ENCODE measurements at places on chromosomes 3 and 15.
A peak's percentile ranks its signal among the peaks of the same experiment; 100 is the strongest.

DNA sequence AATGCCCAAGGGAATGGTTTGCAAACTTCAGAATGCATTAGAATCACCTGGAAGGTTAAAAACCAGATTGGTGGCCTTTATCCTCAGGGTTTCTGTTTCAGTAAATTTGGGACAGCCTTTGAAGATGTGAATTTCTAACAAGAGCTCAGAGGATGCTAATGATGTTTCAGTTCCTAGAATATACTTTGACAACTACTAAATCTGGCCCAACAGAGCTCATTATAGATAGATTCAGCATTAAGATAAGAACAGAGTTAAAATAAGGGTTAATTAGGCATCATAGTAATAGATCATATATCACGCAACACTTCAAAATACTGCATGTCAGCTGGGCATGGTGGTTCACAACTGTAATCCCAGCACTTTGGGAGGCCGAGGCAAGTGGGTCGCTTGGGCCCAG, 9.3 kb upstream of the KPNA4 start:
- DNase-seq: no peak

DNA sequence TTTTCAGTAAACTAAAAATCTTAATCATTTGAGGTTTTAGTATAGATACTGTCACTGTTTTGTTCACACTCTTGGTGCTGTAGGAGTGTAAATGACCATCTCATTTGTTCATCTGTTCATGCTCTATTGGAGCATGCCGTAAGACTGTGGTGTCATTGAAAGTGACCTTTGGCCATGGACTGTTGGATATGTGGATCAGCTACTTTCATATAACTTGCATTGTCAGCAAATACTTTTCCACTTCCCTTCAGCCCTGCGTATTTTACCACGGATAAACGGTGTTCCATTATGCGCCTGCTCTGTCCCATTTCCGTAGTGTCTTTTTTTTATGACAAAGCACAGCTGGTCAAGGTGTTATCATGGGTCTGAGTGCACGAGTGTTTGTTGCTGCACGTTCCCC, 32.6 kb upstream of the SENP5 start:
- no peak for DNase-seq

DNA sequence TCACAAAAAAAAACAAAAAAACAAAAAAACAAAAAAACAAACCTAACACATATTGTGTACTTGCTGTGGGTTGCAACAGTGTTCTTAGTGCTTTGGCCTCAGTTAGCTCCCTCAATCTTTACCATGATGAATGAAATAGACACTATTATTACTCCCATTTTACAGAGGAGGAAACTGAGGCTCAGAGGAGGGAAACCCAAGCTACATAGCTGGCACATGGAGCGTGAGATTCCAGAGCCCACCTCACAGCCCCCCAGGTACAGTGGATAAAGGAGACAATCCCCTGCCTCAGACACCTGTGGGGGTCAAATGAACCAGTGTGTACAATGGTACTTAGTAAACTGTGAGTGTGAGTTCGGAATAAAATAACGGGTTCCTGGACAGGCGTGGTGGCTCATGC, 104.9 kb upstream of the SMAD3 start:
- DNase-seq: no peak

DNA sequence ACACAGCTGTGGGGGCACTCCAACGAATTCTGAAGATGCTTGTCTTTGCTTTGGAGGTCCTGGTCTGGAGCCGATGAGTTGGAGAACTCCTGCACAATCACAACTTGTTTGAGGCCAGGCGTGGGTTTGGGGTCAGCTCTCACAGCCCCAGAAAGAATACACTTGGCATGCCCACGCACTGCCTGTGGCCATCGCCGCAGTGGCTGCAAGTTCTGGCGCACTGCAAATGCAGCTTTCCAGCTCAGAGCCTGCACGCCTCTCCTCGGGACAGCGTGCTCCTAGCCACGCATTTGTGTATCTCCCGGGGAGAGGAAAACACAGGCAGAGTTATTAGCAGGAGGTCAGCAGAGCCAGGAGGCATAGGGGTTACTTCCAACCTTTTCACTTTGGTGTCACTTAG, 282.7 kb downstream of the ADAMTS17 start:
- no peak for DNase-seq

- peak; percentile 93 for DNase-seq
These were observed at the start of gene TMEM108 for GRCh38 chr3:133038089-133038730. Gene TMEM108, plus strand, starts transcription at chr3:133038391.

DNA sequence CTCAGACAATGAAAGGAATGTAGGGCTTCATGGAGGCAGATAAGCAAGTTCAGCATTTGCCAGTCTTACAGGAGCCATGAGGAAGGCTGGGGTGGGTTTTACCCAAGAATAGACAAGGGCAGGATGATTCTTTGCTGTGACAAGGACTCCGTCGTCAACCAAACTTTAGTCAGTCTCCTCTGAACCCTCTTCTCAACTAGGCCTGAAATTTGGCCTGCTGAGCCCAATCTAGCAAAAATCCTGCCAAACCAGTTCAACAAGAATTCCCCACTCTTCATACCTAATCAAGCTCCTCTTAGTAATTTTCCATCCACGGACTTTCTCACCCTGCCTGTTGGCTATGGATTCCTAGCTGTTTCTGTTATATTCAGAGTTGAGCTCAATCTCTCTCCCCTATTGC, 280.5 kb downstream of the TBL1XR1 start:
- no peak for DNase-seq

GRCh38 chr3:4447295-4447999, 19.6 kb downstream of the SUMF1 start:
- DNase-seq: no peak

DNA sequence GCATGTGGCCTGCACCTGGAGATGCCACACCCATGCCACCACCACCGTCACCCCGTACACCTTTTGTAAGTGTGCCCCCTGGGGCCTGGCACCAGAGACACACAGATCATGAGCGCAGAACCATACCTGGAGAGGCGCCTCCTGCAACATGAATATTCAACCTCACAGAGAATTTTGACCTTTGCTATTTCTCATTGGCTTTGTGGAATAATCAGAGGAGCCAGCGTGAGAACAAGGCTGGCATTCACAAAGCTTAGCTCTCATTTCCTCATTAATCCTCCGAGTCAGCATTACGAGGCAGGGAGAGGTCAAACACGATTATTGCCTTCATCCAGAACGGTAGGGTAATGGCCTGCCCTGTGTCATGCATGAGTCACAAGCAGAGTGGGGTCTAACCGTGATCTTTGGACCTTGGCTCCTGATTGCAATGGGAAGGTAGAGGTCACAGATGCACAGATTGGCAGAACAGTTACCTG, 73.0 kb upstream of the POMGNT2 start:
- DNase-seq: no peak

- DNase-seq: no peak
These were observed 117.1 kb downstream of the MTHFS start for GRCh38 chr15:79779746-79780145.

- DNase-seq: no peak
These were observed 20.6 kb downstream of the MYH15 start for GRCh38 chr3:108489776-108490175.

DNA sequence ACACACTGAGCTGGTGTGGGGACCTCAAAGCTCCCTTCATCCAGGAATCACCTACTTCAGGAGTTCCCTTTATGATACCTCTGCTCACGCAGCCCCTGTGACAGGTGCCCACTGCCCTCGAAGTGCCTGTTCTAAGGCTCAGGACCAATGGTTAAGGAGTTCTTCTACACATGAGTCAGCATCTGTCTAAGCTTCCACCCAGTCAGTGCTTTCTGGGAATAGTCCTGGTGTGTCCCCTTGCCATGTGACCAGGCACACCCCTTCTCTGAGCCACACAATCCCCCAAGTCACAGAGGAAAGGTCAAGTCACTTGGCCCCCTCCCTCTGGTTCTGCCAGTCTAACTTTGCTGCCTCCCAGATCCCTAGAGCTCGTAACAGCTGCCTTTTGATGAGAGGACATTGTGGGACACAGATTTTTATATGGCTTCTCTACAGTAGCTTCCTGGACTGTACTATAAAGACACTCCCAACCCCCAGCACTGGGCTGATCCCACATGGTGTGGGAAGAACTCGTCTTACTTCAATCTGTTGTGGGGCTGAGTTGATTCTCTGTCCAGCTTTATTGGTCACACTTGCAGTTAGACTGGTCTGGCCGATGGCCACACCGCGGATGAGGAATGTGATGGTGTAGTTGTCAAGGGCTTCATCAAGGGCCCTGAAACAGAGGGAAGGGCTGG, 78.8 kb downstream of the NUP210 start:
- DNase-seq: no peak

DNA sequence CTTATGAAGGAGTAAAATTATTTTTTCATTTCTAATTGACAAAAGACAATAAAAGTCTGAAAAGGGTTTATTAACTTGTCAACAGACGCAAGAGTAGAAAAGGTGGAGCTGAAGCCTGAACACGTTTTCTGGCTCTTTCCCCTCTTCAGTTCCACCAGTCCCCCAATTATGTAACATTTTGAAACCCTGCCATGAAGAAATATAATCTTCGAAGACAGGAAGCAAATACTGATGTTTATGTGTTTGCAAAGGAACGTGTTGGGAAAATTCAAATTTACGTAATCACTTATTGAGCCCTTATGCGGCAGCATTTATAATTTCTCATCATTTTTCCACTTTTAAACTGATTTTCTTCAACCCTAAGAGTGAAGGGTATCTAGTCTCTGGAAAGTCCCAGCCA, 767 bp downstream of the AP3S2 start:
- no peak for DNase-seq

DNA sequence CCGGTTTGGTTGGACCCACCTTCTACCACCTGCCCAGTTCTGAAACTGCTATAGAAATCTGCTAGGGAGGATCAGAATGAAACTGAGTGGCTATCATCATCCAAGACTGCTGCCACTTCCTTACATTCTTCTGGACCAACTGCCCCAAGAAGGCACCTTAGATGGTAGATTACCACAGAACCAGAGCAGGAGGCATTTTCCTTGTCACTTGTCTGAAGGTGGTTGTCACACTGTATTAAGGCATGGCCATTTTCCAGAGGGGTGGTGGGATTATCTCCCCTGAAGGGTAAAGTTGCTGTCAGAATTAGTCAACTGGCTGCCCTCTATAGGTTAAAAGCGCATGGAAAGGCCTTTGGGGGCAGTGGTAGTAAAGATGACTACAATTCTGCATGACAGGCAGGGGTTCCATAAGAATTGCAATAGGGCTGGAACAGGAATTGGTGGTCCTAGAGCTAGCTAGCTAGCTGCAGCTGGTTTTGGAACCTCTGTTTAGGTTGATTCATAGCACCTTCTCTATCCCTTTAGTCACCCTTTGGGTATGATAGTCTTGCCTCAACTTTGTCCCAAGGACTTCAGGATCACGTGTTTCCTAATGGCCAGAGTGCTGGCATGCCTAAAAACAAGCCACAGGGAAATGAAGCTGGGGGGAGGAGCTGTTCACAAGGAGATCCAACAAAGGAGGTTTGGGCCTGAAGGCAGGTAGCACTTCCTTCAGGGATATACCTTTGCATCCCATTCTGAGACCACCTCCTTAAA, 4.8 kb upstream of the CSPG5 start:
- DNase-seq: no peak

- DNase-seq: peak; percentile 25
These were observed 39.6 kb downstream of the TGM4 start for GRCh38 chr3:44913868-44914468.

GRCh38 chr3:144774897-144775296, 803.3 kb downstream of the DIPK2A start:
- no peak for DNase-seq

DNA sequence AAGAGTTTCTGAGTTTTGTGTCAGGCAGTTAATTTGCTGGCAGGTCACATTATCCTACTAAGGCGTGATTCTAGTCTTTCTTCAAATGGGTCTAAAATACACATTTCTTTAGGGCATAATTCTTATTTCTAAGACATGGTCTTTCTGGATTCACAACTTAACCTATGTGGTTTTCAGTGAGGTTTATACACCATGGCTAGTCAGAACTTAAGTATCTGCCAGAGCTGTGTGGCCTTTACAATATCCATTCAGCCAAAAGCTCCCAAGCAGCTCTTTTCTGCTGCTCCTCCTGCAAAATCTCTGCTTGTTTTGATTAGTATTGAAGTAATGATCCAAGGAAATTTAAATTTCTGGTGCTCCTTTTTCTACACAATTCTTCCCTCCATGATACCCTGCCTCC, 33.5 kb downstream of the SLC9C1 start:
- no peak for DNase-seq

GRCh38 chr3:177942911-177943310, 593.3 kb upstream of the KCNMB2 start:
- DNase-seq: no peak

DNA sequence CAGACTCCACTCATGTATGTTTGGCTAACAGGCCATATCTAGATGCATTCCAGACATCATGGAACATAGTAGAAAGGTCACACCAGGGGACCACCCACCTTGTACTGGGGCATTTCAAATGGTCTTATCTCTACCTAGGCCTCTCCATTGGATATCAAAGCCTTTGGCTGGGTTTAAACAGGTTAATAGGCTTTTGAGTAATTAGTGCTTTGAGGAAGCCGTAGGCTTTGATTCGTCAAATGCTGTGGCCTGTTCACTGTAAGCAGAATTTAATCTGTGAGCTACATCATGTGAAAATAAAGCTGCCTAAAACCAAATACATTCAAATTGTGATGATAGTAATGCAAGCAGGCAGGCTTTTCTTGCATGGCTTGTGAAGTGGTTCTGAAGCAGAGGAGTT, 129.5 kb downstream of the ST8SIA2 start:
- no peak for DNase-seq

DNA sequence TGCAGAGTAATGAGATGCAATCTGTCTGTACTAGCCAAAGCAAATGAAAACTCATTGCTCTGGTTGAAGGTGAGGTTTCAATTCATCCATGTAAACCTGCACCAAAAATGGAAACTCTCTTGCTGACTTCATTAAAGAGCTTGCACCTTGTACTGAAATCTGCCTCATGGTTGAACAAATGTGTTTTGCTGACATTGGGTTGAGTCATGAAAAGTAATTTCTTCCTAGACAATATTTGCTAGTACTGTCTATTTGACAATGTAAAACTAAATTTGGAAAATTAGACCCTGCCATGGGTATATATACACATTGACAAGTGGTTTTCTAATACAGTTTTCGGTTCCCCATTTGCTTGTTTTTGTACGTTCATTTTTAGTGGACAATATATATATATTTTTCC, 33.3 kb downstream of the RYR3 start:
- DNase-seq: no peak

GRCh38 chr3:121411523-121411922, 134.3 kb downstream of the POLQ start:
- DNase-seq: no peak

- DNase-seq: no peak
These were observed 984 bp upstream of the DUT start for GRCh38 chr15:48330105-48330785.

GRCh38 chr3:177603148-177603603, 405.9 kb upstream of the TBL1XR1 start:
- DNase-seq: no peak

DNA sequence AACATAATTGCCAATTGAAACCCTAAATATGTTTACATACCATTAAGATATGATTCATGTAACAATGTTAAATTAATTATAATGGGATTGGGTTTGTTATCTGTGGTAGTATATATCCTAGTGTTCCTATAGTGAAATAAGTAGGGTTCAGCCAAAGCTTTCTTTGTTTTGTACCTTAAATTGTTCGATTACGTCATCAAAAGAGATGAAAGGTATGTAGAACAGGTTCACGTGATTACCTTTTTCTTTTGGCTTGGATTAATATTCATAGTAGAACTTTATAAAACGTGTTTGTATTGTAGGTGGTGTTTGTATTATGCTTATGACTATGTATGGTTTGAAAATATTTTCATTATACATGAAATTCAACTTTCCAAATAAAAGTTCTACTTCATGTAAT, 212.4 kb downstream of the CHL1 start:
- DNase-seq: no peak

- DNase-seq: no peak
These were observed 318.7 kb upstream of the STT3B start for GRCh38 chr3:31213869-31214486.

All from NCI-H1930 (cell line).